ENCODE measurements at places on chromosomes 2 and 18. TPM values are rescaled to one million over a fixed set of nuclear protein-coding genes. Genes with fewer than 3 reads are reported as not detected.

DNA sequence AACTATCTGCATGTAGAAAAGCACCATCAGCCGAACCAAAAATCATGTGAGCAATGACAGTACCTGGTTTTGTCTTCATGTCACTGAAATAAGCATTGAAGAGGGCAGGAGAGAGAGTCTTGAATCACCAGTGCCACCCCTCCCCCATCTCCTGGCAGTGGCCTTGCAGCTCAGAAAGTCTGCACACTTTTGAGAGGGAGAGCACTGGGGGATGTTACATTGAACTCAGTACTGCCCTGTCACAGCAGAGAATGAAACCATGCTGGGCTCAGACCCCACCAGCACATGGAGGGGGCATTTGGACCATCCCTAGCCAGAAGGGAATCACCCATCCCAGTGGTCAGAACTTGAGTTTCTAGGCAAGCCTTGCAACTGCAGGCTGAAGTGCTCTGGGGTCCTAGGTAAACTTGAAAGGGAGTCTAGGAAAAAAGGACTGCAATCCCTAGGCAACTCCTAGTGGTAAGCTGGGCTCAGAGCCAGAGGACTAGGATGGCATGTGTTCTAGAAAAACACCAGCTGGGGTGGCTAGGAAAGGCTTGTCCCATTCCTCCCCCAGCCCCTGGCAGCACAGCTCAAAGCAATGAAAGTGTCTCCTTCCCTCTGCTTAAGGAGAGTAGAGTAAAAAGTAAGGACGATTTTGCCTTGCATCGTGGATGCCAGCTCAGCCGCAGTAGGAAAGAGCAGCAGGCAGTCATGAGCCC, 259.9 kb upstream of the MYT1L start:
- DNase-seq, result no peak

GRCh38 chr2:19664646-19665045, 237.1 kb downstream of the TTC32 start:
- no peak for DNase-seq

- DNase-seq, result no peak
These were observed 862 bp downstream of the C18orf54 start for GRCh38 chr18:54358495-54359040.

GRCh38 chr2:4551691-4552474, 848.5 kb downstream of the DCDC2C start:
- DNase-seq, result no peak

GRCh38 chr18:23311351-23312121, 141.6 kb upstream of the RIOK3 start:
- DNase-seq, result no peak

- DNase-seq, result no peak
These were observed 58.8 kb upstream of the DYNAP start for GRCh38 chr18:54532222-54532621.

- DNase-seq, result no peak
These were observed 129.3 kb downstream of the FAM210A start for GRCh38 chr18:13597068-13597467.

GRCh38 chr2:68487773-68488355, 20.5 kb downstream of the APLF start:
- no peak for DNase-seq

- DNase-seq, result no peak
These were observed 1135.1 kb upstream of the CRIM1 start for GRCh38 chr2:35220461-35220860.

DNA sequence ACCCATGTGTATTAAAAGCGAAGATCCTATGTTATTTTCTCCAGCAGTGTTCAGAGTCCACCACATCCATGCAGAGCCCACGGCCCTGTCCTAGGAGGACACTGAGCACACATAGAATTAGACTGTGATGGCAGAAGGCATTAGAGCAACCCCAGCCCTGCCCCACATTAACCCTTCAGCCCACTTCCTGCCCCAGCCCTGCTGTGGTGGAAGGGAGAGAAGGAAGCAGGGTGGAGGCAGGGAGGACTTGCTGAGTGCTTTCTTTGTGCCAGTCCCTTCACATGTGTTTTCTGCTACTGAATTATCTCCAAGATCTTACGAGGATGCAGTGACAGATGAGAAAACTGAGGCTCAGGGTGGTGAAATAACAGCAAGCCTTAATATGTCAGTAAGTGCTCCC, 339.0 kb downstream of the SMAD2 start:
- no peak for DNase-seq

GRCh38 chr2:54574107-54574859, 118.2 kb downstream of the SPTBN1 start:
- DNase-seq, result peak; percentile 79

DNA sequence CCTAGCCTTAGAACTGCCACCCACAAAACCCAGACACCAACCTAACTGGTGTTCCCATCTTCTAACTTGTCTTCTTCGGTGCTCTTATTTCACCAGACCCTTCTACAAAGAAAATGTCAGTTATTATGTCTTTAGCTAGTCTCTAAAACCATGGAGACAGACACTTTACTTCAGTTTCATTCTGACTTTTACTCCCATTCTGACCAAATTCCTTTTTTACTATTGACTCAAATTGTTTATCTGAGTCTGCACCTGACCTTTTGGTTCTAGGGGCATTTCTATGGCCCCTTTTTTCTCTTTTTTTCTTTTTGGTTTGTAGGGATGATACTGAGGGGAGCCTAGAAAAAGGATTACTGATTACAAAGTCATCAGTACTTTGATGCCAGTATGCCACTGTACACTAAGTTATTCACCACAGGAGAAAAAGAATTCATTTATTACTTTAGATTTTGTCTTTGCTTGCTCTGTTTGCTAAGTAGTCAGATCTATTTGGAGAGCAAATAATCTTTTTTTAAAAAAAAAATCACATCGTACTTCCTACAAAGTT, 6.8 kb upstream of the SLC1A4 start:
- no peak for DNase-seq

DNA sequence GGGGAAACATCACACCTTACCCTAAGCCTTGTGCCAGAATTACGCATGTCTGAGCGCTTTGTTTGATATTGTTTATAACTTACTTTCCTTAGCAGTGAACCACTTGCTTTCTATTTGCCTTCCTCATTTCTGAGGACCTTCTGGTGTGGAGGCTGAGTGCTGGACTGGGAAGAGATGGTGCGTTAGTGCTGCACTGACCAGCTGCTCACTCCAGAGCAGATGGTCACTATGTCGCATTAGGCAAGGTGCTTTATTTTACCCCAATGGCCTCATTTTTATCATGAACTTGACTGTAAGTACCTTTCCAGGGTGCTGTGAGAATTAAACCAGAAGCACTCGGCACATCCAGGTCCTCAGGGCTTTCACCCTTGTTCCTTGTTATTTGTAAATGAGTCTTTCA, 46.6 kb upstream of the TMEM18 start:
- DNase-seq, result no peak

GRCh38 chr2:222284466-222284865, 14.3 kb downstream of the PAX3 start:
- no peak for DNase-seq

- DNase-seq, result no peak
These were observed 3.5 kb downstream of the CRIM1 start for GRCh38 chr2:36359067-36359466.

DNA sequence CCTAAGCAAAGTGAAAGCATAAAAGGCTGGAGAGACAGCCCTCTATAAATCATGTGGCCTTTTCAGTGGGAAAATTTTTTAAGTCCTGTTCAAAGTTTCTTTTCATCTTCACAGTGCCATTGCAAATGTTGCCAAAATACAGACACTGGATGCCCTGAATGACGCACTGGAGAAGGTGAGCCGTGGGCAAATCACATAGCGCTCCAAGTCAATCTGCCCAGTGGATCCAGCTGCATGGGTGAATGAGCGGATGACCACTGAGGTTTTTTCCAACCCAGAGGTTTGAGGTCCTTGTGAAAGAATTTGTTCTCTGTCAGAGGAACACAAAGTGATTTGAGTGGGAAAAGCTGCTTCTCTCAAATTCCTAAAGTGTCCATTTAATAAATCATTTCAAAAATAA, 11.8 kb downstream of the DAPL1 start:
- no peak for DNase-seq

GRCh38 chr2:121185571-121186074, 99.4 kb downstream of the TFCP2L1 start:
- no peak for DNase-seq

- no peak for DNase-seq
These were observed 678.2 kb upstream of the FANCL start for GRCh38 chr2:58919316-58919715.

GRCh38 chr18:8537400-8537799, 71.8 kb upstream of the RAB12 start:
- DNase-seq, result no peak

DNA sequence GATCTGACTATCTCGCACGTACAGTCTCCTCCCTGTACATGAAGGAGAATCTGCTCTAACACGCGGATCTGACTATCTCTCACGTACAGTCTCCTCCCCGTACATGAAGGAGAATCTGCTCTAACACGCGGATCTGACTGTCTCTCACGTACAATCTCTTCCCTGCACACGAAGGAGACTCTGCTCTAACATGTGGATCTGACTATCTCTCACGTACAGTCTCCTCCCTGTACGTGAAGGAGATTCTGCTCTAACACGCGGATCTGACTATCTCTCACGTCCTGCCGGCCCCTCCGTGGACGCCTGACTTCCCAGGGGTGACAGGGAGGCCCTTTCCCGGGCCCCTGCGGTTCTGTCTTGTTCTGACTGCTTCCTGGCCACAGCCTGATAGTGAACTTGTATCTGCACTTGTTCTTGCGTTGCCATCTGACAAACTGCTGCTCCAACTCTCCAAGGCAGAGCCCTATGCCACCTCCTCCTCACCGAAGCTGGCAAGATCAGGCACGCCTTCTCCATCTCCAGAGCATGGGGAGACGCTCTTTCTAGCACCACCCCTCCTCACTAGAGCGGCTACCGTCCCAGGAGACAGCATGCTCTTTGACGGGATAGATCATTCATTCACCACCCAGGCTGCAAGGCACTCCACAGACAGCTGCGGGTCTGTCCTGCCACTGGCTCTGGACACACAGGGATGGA, 238.6 kb downstream of the TWIST2 start:
- no peak for DNase-seq

DNA sequence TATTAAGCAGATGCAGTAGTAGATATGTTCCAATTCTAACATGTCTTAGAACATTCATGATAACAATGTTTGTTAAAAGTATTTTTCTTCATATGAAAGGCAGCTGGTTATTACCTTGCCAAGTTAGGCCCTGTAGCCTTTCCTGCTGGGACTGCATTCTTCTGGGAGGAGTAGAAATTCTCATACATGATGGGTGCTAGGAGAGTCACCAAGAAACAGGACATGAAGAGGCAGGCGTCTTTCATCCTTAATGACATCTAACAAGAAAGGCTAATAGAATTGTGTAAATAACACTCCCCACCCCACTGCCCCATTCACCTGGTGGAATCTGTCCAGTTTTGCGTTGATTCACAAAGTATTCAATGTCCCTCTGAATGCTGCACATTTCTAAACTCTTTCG, 24.7 kb upstream of the EPG5 start:
- DNase-seq, result no peak

GRCh38 chr18:55189972-55190371, 230.7 kb upstream of the CCDC68 start:
- DNase-seq, result no peak

DNA sequence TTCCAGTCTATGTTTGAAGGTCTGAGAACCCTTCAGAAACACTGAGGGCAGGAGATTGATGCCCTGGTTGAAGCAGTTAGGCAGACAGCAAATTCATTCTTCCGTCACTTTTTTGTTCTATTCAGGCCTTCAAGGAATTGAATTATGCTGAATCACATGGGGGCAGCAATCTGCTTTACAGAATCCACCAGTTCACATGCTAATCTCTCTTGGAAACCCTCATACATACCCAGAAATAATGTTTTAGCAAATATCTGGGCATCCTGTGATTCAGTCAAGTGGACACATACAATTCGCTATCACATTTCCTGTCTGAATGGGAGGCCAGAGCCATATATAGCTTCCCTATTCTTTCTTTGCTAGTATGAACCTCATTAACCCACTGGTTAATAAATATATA, 301.4 kb upstream of the CNTNAP5 start:
- DNase-seq, result no peak

GRCh38 chr18:62519684-62520083, 3.1 kb upstream of the ZCCHC2 start:
- no peak for DNase-seq

DNA sequence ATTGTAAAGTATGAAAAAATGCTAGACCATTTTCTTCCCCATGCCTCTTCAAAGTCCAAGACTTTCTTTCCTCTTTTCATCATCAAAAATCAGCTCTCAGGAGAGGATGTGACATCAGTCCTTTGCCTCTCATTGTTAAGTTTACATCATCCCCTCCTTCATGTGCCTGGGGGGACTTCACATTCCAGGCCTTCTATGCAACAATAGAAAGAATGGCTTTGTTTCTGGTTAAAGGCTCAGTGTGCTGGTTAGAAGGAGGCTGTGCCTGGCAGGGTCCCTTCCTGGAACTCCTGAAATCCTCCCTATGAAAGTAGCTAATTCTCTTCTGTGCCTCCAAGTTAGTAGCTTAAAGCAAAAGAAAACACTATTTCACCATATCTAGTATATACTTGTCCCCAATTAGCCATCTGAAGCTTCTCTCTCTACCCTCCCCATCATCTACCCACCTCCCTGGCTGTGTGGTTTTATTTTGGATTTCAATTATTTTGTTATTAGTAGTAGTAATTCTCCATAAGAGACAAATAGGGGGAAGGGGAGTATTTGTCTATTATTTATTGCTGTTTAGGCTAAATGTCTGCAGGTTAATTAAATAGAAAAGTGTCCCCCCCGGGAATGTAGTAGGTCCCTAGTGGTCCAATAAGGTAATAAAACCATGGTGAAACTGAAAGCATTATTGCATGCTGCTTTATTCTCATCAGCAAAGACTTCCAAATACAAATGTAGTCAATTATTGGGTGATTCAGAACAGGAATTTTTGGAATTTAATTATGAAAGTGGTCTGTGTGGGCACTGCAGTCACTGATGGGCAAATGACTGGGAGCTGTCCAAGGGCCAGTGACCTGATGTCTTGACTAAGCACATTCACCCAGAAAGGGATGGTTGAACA, 69.0 kb downstream of the CPO start:
- DNase-seq, result no peak

DNA sequence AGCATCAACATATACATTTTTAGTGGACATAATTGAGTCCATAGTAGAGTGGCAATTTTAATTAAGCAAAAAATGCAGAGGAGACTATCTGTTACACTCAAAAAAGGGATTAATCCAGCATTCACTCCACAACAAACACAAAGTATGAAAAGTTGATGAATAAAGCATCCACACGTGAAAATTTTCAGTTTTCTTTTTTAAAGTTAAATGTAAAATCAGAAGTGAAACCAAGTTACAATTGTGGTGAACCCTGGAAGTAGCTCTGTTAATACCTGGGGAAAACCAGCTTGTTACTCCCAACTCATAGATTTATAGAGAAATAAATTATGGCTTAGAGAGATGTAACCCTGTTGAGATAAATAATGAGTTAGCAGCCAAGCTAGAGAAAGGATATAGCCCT, 807.8 kb downstream of the TRIB2 start:
- no peak for DNase-seq

GRCh38 chr2:159855143-159855542, 57.1 kb upstream of the CD302 start:
- DNase-seq, result no peak

The VIT gene
- total RNA-seq, result not detected

The MGAT4A gene
- 95.6 TPM for total RNA-seq

The PLEKHH2 gene
- total RNA-seq, result 8.6 TPM

The CTNNA2 gene
- total RNA-seq, result not detected

The ACVR1C gene
- 2.6 TPM for total RNA-seq

The ZNF385B gene
- total RNA-seq, result not detected

The ALKAL2 gene
- total RNA-seq, result 0.95 TPM

The ANKRD30B gene
- not detected for total RNA-seq

The FBXO48 gene
- 2.1 TPM for total RNA-seq

The GALNT14 gene
- 0.59 TPM for total RNA-seq

The CREG2 gene
- not detected for total RNA-seq

The SLC4A5 gene
- total RNA-seq, result 0.89 TPM

The FAP gene
- total RNA-seq, result 0.29 TPM
